GM10248 (cell line): ENCODE measurements at places on chromosomes 12 and 14.

GRCh38 chr12:96303653-96304052 lies 96.6 kb downstream of the CDK17 start:
- no peak for DNase-seq

GRCh38 chr14:76810953-76811400 lies 1.7 kb downstream of the ANGEL1 start:
- DNase-seq, result peak; percentile 44

GRCh38 chr14:61113561-61114225 lies 132.6 kb downstream of the SLC38A6 start:
- DNase-seq, result no peak

- DNase-seq, result no peak
Measured at GRCh38 chr14:90969531-90970166, 90.8 kb downstream of the RPS6KA5 start.

- DNase-seq, result no peak
Measured at GRCh38 chr14:58177125-58177524, 22.8 kb upstream of the ACTR10 start.

- DNase-seq, result no peak
Measured at GRCh38 chr14:90693413-90693812, 122.8 kb downstream of the TTC7B start.
